Common myeloid progenitor, CD34-positive (primary cell): ENCODE measurements at places on chromosomes 7 and 10.

- H3K4me1 ChIP-seq = peaks cover 5% of the 10 kb centered on the region
- no peaks in the 10 kb centered on the region for H3K27me3 ChIP-seq
- H3K36me3 ChIP-seq = peaks cover 2% of the 10 kb centered on the region
- H3K4me3 ChIP-seq = no peak overlapping the region
Measured at GRCh38 chr10:37860494-37861190, 3.2 kb upstream of the ZNF248 start.

GRCh38 chr10:9860045-9860444 lies 1157.6 kb upstream of the CELF2 start:
- no peak overlapping the region for H3K27ac ChIP-seq
- H3K4me3 ChIP-seq = no peak overlapping the region
- no peak for DNase-seq
- H3K36me3 ChIP-seq = no peaks in the 10 kb centered on the region
- H3K4me1 ChIP-seq = no peaks in the 10 kb centered on the region
- no peaks in the 10 kb centered on the region for H3K27me3 ChIP-seq

DNA sequence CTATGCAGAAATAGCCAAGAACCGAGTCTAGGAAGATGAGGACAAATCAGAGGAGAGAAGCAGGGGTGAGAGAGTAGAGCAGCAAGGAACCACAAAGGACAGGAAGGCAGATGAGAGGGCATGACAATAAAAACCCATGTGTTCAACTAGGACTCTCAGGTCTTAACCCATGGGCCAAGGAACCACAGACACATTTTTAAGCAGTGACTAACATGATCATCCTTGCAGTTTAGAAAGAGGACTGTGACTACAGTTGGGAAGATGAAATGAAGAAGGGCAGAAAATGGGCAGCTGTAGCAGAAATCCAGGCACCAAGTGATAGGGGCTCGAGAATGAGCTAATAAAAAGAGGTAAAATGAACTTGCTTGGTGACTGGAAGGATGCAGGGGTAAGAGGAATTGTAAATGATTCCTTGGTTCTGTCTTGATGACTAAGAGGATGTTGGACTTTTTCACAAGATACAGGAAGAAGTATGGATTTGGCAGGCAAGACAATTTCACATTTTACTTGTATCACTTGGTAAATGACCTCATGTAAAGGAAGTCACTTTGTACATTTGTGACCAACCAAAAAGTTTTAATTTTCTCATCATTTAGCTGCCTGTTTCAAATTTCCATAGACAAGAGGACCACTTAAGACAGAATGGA lies 22.8 kb downstream of the SGMS1 start:
- no peaks in the 10 kb centered on the region for H3K36me3 ChIP-seq
- H3K4me3 ChIP-seq = no peak overlapping the region
- H3K4me1 ChIP-seq = peaks cover 26% of the 10 kb centered on the region
- no peaks in the 10 kb centered on the region for H3K27me3 ChIP-seq
- no peak overlapping the region for H3K27ac ChIP-seq

DNA sequence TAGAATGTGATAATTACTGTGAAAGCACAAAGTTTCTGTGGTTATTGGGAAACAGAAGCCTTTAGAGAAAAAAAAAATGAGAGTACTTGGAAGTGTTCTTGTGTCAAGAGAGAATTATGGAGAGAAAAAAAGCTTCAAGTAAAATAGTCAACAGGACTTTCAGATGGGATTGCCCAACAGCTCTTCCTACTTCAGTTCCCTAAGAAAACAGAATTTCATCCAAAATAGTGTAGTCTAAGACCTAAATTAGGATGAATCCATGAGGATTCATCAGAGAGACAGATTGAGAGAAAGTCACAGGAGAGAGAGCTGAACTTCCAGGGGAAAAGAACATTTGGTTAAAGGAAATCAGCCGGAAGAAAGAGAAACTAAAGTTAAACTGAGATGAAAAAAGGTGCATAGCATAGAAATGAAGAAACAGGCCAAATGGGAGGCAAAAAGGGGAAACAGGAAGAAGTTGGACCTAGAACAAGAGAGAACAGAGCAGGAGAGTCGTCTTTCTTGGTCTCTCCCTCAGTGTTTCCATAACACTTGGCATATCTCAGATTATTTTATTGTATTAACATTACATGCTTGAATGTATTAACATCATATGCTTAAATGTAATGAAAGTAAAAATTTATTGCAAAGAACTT lies 2.5 kb downstream of the SCIN start:
- H3K4me3 ChIP-seq = no peak overlapping the region
- no peak overlapping the region for H3K27ac ChIP-seq
- DNase-seq = no peak
- peaks cover 21% of the 10 kb centered on the region for H3K27me3 ChIP-seq

- H3K4me3 ChIP-seq = no peak overlapping the region
- H3K27me3 ChIP-seq = no peaks in the 10 kb centered on the region
- no peaks in the 10 kb centered on the region for H3K4me1 ChIP-seq
- H3K36me3 ChIP-seq = no peaks in the 10 kb centered on the region
- H3K27ac ChIP-seq = no peak overlapping the region
Measured at GRCh38 chr7:106947244-106947728, 82.2 kb downstream of the PIK3CG start.

DNA sequence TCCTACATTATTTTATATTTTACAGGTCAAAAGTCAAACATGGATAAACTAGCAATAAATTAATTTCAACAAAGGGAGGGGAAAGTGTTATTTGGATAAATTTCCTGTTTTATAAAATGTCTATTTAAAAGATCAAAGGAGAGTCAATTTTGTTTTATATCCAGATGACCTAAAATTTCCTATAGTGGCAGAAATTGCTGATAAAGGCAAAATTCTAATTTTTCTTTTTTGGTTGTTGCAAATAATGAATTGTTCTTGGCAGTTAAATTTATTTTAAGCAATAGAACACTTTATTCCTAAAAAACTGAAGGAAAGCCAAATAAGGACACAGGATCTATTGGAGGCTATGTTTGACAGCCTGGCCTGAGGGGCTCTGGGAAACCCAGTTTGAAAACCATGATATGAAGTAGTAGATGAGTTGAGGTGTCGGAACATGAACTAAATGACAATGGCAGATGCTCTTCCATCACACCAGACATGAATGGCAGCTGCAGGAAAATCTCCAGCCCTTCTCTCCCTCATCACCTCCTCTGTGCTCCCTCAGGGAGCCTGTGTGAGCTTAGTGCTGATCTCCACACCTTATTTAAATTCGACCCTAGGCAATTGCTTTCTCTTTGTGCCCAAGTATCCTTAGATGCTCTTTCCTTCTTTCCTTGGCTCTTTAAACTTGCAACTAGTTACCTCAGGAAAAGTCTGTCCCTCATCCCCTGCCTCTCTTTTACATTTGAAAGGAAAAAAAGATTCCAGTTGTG lies 395.0 kb downstream of the THSD7A start:
- no peaks in the 10 kb centered on the region for H3K4me1 ChIP-seq
- no peak overlapping the region for H3K4me3 ChIP-seq
- DNase-seq = no peak
- H3K27me3 ChIP-seq = no peaks in the 10 kb centered on the region

- peaks cover 53% of the 10 kb centered on the region for H3K4me1 ChIP-seq
- H3K36me3 ChIP-seq = peaks cover 3% of the 10 kb centered on the region
- H3K27ac ChIP-seq = peak overlapping the region; percentile 94
- H3K4me3 ChIP-seq = peak overlapping the region; percentile 91
- no peak for DNase-seq
Measured at GRCh38 chr7:100434297-100435144, 1.8 kb downstream of the PPP1R35 start.

DNA sequence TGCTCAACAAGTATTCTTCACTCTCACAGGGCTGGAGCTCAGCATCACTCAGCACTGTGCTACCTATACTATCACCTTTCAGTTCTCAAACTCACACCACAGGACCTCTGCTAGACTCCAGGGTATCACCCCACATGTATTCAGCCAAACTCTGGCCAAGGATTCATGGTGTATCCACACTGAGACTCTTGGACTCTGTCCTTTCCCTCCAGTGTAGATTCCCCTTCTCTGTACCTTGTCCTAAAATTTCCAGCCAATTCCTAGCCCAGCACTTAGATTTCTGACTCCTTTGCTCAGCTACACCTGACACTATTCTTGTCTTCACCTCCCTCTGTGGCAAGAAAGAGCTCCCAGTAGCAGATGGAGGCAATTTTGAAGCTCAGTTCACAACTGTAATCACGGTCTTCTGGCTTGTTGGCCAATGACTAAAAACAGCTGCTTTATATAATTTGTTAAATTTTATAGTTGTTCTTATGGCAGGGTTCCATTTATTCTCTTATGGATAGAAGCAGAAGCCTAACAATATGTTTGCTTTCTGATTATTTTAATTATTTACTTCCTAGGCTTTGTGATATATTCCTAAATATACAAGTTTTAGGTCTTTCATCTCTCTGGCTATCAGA lies 258.8 kb downstream of the THSD7A start:
- no peak overlapping the region for H3K27ac ChIP-seq
- DNase-seq = no peak
- no peaks in the 10 kb centered on the region for H3K4me1 ChIP-seq
- no peak overlapping the region for H3K4me3 ChIP-seq

DNA sequence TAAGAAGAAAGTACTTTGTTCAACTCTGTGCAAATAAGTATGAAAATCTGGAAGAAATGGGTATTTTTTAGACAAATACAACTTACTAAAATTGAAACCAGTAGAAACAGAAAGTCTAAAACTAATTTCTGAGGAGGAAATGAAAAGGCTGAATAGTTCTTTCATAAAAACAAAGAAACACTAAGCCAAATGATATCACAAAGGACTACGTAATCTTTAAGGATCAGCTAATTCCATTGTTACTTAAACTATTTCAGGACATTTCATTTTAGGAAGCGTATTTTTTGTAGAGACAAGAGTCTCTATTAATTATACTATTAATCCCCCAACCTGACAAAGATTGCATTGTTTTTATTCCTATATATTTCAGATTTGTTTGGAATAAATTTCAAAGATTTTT lies 11.2 kb upstream of the CCSER2 start:
- H3K4me3 ChIP-seq = no peak overlapping the region
- no peak overlapping the region for H3K27ac ChIP-seq
- H3K36me3 ChIP-seq = no peaks in the 10 kb centered on the region
- H3K4me1 ChIP-seq = no peaks in the 10 kb centered on the region

DNA sequence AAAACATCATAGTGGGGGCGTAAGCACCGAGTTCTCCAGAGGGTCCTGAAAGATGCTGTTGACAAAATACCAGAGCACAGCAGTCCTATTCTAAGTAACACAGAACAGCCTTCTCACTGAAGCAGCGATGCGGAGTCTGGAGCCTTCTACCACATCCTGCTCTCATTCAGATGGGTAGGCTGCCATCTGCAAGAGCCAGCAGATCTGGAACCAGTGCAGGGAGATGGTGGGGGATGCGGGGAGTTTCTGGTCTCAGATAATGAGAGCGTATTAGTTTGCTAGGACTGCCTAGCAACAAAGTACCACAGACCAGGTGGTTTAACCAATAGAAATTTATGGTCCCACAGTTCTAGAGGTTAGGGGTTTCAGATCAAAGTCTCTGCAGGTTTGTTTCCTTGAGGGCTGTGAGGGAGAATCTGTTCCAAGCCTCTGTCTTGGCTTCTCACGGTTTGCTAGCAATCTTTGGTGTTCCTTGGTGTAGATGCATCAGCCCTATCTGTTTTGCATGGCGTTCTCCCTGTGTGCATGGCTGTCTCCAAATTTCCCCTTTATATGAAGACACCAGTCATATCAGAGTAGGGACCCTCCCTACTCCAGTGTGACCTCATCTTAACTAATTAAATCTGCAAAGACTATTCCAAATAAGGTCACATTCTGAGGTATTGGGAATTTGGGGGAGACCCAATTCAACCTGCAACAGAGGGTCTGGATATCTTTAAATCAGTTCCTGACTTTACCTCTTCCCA lies 52.0 kb upstream of the STEAP1B start:
- H3K4me3 ChIP-seq = no peak overlapping the region
- H3K27ac ChIP-seq = no peak overlapping the region
- peaks cover 9% of the 10 kb centered on the region for H3K4me1 ChIP-seq
- H3K36me3 ChIP-seq = no peaks in the 10 kb centered on the region
- peaks cover 74% of the 10 kb centered on the region for H3K27me3 ChIP-seq

DNA sequence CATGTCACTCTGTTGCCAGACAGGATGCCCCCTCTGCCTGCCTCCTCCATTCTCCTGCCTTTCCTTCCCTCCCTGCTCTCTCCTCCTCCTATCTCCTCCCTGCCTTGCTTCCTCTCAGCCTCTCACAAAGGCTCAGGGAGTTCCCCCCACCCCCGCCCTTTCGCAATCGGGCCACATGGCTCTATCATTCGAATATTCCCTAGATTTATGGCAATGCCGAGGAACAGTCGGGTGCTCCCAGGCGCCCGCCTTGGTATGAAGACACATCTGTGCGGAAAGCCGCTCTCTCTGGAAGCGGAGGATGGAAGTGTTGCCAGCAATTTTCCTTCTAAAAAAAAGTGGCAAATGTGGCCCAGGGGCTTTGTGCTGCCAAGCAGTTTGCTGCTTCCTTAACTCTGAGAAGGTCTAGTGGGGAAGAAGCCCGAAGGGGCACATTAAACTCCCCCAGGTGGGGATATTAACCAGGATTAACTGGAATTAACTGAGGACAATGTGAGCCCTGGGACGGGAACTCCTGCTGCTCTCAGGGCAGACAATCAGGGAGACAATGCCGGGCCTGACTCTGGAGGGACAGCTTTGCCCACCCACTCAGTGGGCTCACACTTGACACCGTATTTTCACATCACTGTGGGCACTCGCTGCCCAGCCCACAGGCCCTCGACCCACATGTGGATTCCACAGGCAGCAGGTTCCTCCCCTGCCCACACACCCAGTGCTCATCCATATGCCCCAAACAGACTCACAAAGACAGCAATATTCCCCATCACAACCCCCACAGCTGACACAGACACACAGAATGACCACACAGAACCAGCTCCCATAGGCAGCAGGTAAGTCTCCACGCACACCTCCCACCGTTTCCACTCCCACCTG lies 88.4 kb upstream of the SMNDC1 start:
- H3K36me3 ChIP-seq = no peaks in the 10 kb centered on the region
- no peak overlapping the region for H3K4me3 ChIP-seq
- no peaks in the 10 kb centered on the region for H3K4me1 ChIP-seq
- no peak overlapping the region for H3K27ac ChIP-seq

DNA sequence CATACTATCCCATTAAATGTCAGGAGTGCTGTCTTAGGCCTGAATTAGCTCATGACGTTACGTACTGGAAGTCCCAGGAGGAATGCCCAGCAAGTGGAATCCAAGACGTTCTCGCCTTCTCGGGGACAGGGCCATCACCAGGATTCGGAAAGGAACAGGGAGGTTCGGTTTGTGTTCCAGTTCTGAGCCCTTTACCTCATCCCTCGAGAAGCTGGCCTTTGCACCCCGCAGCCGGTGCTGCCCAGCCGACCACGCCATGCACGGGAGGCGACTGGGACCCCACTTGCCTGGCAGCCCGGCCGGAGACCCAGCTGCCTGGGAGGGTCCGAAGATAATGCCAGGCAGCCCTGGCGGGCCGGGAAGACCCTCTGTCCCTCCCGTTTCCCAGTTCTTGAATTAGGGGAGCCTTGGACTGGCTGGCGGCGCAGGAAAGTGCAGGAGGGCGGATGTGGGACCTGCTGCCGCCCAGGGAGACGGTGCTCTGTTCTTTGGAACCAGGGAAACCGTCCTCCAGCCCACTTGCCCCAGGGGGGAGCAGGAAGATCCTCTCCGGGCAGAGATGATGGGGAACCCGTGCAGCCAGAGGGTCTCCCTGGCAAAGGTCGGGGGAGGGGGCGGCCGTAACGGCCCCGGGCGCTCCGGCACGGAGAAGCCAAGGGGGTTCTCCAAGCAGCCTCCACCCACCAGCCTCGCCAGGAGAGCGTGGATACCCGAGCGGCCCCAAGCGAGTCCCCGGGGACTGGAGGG lies 671 bp upstream of the CHST3 start:
- H3K4me3 ChIP-seq = peak overlapping the region; percentile 75
- no peak overlapping the region for H3K27ac ChIP-seq
- H3K4me1 ChIP-seq = peaks cover 11% of the 10 kb centered on the region
- DNase-seq = no peak
- no peaks in the 10 kb centered on the region for H3K36me3 ChIP-seq

- H3K4me1 ChIP-seq = no peaks in the 10 kb centered on the region
- no peak overlapping the region for H3K27ac ChIP-seq
- H3K36me3 ChIP-seq = no peaks in the 10 kb centered on the region
- no peaks in the 10 kb centered on the region for H3K27me3 ChIP-seq
- no peak overlapping the region for H3K4me3 ChIP-seq
Measured at GRCh38 chr10:59945590-59945989, 39.2 kb upstream of the CCDC6 start.
